Activated CD4-positive, alpha-beta memory T cell treated with anti-CD3 and anti-CD28 coated beads, Interleukin-2, amount 10 ng/mL, durations not matched to agents 7 days and 5 days (primary cell): ENCODE measurements at places on chromosomes 6 and 20.
A peak's percentile ranks its signal among the peaks of the same experiment; 100 is the strongest.

- DNase-seq = no peak
These were observed 58.2 kb upstream of the QKI start for GRCh38 chr6:163356324-163356723.

GRCh38 chr20:44018259-44018941, 103.7 kb downstream of the TOX2 start:
- no peak for DNase-seq

DNA sequence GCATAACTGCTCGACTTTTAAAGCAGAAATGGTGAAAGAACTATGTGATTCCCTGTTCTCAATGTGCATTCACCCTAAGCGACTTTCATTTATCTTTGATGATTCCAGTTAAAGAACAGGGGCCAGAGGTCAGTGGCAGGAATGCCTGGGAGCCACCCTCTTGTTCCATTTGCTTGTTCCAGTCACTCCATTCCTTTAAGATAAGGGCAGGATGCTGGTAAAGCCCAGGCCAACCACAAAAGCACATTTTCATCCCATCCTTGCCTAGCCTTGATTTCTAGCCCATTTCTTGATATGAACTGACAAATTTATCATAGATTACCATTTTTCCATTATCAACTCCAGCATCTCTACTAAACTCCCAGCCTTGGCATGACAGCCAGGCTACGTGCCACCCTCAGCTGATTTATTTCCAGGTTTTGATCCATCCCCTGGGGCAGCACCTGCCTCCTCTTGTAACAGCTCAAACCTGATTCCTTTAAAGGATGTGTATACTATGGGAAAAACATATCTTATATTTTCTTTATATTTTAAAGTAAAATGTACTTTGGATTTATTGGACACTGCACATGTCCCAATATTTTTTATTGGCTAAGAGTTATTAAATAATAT, 19.2 kb downstream of the HMGN3 start:
- DNase-seq = no peak

DNA sequence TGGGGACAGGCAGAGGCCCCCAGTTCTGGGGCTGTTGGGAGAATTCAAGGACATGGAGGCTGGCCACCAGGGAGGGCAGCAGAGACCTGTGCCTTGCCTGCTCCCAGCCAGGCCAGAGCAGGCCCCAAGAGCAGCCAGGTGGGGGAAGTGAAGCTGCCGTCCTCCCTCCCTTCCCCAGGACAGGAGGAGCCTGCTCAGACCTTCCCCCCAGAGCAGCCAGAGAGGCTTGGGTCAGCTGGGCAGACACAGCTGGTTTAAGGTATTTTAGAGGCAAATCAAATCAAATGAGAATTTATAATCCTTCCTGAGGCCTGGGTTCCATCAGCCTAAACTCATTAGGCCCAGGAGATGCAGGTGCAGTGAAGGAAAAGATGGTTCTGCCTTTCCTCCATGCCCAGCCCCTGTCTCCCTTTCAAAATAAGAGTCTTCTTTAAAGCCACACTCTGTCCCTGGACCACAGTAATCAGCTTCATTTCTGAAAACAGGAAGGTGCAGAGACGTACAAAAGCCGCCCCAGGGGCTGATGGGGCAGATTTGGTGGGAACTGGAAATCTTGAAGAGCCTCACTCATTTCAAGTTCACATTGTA, 21.7 kb downstream of the BMP7 start:
- DNase-seq = no peak

GRCh38 chr6:109440331-109441068, at the start of the genes PPIL6 and SMPD2:
PPIL6 (minus strand) TSS chr6:109440628; CDS start chr6:109440590, 38 bp downstream.
SMPD2 (plus strand) TSS chr6:109440724; CDS start chr6:109441122, 398 bp downstream.
- peak; percentile 81 for DNase-seq

- no peak for DNase-seq
These were observed 16.4 kb downstream of the FAXC start for GRCh38 chr6:99333068-99333467.

- DNase-seq = peak; percentile 63
These were observed 23.4 kb downstream of the MGME1 start for GRCh38 chr20:17992224-17992637.

DNA sequence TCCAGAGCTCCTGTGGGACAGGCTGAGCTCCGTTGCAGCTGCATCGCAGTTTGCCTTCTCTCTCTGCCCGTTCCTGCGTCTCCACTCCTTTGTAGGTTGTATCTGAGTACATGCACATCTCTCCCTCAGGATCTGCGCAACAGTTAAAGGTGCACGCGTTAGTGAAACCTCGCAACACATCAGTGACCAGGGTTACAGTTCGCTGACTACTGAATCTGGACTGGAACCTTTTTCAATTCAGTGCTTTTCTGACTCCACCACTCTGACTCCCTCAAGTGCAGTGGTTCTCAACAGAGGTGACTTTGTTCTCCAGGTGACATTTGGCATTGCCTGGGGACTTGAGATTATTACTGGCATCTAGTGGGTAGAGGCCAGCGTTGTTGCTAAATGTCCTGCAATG, 44.0 kb downstream of the UST start:
- no peak for DNase-seq

DNA sequence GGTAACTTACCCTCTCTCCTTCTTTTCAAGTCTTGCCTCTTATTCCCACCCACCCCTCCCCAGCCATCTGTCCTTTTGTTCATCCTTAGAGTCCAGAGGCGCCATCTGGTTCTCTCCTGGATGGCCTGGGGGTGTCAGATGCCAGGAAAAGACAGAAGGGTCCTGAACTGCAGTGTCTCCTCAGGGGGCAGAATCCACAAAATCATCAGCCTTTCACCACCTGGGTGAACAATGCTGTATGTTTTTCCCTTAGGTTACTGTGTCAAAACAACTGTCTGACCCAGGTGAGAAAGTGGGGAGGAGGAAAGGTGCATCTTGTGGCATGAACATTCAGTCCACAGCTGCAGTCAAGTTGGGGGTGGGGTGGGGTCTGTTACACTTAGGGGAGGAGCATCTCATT, 47.9 kb upstream of the FYN start:
- DNase-seq = no peak

DNA sequence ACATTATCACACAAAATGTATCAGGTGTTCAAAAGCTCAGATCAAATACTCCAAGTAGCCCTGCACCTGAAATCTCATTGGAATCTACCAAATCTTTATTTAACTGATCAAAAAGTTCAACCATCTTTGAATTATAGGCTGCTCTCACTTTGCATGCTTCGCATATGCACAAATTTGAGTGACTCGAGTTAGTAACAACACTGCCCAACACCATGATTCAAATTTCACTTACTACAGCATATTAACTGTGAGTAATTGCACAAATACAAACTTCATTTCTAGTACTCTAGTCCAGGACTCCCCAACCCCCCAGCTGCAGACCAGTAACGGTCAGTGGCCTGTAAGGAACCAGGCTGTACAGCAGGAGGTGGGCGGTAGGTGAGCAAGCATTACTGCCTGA, 51.1 kb downstream of the WASF1 start:
- no peak for DNase-seq

DNA sequence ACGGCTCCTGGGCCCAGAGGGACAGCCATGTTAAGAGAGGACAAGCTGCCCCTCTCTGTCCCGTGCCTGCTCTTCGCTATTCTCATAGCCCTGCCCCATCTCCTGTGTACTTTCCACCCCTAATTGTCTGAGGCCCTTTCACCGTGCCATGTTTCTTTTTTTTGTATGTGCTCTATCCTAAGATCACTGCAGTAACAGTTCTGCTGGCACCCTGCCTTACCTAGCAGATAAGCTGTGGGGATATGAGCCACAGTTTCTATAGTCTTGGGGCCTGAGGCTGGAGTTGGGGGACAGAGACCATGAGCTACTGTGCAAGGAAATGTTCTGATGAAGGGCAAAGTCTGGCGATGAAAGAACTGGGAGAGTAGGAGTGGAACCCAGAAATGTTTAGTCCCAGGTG, 269.5 kb upstream of the CITED2 start:
- no peak for DNase-seq

DNA sequence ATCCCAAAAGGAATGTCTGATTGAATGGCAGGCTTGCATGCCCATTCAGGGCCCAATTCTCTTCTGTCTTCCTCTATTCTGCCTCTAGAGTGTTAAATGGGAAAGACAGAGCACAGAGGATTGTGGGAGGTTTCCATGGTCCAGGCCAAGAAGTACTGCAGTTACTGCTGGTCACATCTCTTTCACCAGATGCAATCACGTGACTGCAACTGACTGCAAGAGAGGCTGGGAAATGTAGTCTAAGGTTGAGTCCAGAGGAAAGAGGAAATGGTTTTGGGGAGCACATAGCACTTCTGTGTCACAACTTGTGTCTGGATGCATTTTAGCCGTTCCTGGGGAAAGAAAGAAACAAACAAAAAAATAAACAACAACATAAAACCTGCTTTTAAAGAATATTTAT, 336.4 kb upstream of the BTBD3 start:
- DNase-seq = no peak

- DNase-seq = peak; percentile 37
These were observed 3.2 kb upstream of the HLA-DMB start for GRCh38 chr6:32943864-32944649.

GRCh38 chr6:41027241-41027640, 11.8 kb downstream of the UNC5CL start:
- no peak for DNase-seq

DNA sequence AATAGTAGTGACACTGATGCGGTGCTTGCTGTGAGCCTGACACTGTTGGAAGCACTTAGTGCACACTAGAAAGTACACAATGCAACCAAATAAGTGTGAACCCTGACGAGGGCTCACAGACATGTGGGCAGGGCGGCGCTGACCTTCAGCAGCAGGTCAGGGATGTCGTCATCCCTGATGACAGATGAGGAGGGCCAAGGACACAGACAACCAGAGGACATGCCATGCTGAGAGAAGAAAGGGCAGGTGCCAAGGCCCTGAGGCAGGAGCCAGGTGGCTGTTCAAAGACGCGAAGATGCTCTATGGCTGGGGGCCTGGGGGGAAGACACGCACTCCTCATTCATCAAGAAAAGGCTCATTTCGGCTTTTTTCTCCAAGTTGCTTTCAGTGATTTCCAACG, 176.4 kb upstream of the CST7 start:
- DNase-seq = no peak

DNA sequence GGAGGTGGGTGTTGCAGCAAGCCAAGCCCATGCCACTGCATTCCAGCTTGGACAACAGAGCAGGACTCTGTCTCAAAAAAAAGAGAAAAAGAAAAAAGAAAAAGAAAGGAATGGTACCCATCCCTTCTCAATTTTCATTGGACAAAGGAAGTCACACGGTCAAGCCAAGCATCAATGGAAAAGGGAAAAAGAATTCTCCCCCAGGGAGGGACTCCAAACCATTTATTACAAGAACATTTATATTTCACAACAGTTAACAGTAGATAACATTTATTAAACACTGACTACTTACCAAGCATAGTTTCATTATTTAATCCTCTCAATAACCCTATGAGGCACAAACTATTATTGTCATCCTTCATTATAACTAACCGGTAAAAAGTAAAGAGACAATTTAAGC, 6.6 kb upstream of the KIF13A start:
- DNase-seq = no peak

GRCh38 chr20:35823147-35823546, 51.3 kb downstream of the PHF20 start:
- no peak for DNase-seq

DNA sequence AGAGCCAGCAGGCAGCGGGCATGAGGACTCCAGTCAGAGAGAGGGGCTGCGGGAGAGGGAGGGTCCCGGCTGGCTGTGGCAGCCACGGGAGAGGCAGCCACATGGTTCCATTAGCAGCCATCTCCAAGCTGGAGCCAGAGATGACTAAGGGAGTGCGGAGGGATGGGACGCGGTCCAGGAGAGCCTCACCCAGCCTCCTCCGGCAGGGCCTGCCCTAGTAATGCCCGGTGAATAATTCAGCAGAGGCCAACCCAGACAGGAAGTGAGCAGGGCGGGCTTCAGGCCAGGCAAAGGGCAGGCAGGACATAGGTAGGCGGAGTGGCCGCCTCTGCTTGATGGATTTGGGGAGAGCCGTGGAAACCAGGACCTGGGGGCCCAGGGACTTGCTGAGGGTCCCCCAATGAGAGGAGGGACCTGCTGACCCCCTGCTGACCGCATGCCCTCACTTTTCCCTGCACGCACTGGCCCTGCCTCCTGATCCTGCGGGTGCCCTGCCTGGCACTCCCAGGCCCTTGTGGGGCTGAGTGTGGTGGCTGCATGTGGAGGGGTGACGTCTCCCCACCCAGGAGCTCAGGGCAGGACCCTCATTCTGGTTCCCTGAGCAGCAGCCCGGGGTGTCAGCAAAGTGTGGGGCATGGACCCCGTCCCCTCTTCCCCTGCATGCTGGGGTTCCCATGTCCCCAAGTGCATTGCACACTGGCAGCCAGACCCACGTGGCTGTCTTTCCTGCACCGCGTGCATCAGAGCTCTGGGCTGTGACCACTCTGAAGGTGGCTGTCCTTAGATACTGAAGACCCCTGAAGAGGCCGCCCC, 51.8 kb upstream of the SLCO4A1 start:
- no peak for DNase-seq

- no peak for DNase-seq
These were observed at the start of gene EBF4 for GRCh38 chr20:2692036-2692885. EBF4 (plus strand) TSS chr20:2692780; CDS start chr20:2693646, 866 bp downstream.

DNA sequence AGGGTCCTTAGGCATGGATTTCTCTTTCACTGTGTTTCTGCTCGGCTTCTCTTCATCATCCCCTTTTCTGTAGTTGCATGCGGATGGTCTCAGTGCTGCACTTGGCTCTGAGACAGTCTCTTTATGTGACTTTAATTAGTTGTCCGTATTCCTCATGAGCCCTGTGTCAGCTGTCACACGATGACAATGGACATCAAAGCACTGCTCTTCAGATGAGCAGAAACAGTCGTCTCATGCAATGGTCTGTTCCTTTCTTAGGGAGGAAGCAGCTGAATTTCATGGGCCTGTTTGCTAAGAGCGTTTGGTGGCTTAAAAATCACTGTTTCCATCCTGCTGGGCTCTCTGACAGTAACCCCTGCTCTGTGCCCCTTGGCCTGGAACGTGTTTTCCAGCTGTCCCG, 64.9 kb downstream of the SYTL3 start:
- no peak for DNase-seq

DNA sequence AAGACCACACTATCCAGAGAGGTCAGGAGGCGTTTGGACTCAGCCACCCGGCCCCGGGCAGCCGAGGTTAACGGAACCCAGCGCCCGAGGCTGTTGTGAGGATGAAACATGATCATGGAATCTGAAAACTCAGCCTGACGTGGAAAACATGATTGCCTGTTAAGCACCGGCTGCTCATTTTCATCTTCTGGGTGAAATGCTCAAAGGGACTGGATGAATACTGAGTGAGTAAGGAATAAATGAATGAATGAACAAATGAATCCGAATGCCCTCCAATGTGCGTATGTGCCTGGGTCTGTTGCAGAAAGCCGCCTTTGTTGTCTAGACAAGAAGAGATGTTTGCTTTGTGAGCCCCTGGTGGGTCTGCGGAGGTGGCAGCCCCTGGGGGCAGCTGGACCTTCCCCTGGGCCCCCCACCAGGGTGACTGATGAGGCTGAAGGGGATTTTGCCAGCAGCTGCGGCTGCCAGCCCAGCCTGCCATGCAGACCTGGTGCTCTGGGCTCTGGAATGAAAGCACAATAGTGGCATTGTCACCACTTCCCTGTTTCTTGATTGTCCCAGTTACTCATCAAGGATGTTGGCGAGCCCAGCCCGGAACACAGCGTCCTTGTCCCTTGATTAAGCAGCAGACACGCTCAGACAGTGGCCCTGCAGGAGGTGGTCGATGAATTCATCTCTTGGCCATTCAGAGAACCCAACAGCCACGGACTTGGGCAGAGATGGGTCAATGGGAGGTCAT, 211.1 kb downstream of the ANKRD60 start:
- DNase-seq = no peak
